ENCODE measurements at places on chromosomes 13 and 19. TPM values are rescaled to one million over a fixed set of nuclear protein-coding genes. Genes with fewer than 3 reads are reported as not detected.

Gene PLVAP
- total RNA-seq, result not detected

Gene SIGLEC14
- total RNA-seq, result not detected

Gene ARHGAP45
- total RNA-seq, result 2.2 TPM

Gene KLK10
- total RNA-seq, result 0.20 TPM

Gene SHISA7
- not detected for total RNA-seq

Gene EXOC3L2
- total RNA-seq, result 1.2 TPM

Measured in A549 treated with CpdA at 1 μM for 4 hours (cell line).